ENCODE measurements at places on chromosomes 4 and X. TPM values are rescaled to one million over a fixed set of nuclear protein-coding genes. Genes with fewer than 3 reads are reported as not detected.
A peak's percentile ranks its signal among the peaks of the same experiment; 100 is the strongest.

Gene BST1
- total RNA-seq, result 0.74 TPM

- no peaks in the 10 kb centered on the region for H3K4me1 ChIP-seq
- no peak for DNase-seq
- H3K27ac ChIP-seq, result no peak overlapping the region
Observed at GRCh38 chr4:147339100-147339499, 141.8 kb upstream of the EDNRA start.

Gene RAB9B
- 0.22 TPM for total RNA-seq

DNA sequence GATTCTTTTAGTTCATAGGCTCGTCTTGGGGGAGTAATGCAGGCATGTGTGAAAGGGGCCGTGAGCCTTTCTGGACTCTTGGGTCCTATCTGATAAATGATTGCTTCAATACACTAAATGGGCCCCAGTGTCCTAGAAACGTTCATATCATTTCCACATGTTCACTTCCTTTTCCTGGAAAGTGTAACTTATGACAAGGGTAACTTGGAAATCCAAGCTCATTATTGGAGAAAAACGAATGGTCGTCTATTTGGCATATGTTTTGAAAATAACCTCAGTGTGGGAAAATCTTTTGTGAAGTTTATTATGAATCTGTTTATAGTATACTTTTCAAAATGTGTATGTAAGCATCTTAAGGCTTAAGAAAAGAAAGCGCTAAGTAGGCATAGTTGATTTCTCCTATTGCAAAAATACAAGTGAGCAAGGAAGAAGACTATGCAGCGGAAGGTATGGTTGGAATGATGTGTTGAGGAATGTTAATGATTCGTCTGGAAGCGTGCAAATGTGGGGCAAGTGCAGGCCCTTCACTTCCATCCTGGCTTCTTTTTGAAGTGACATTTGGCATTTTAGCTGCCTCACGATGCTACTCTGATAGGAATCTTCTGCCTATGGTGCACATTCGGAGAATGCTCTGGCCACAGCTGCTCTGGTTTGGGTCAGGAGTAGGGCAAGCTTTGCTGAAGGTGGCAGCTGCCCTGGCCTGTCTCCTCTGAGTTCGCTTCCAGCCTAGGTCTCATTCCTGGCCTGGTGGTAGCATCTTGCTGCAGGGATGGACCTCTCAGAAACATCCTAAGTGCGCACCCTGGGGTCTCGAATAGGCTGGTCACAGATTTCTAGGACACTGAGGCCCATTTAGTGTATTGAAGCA is 49.5 kb upstream of the STOX2 start:
- H3K27me3 ChIP-seq, result peaks cover 10% of the 10 kb centered on the region
- no peak overlapping the region for H3K27ac ChIP-seq
- no peaks in the 10 kb centered on the region for H3K36me3 ChIP-seq
- H3K4me3 ChIP-seq, result no peak overlapping the region
- DNase-seq, result no peak
- H3K4me1 ChIP-seq, result no peaks in the 10 kb centered on the region

GRCh38 chr4:174540175-174540574 is 17.9 kb upstream of the HPGD start:
- H3K4me1 ChIP-seq, result no peaks in the 10 kb centered on the region
- no peak overlapping the region for H3K27ac ChIP-seq
- no peaks in the 10 kb centered on the region for H3K36me3 ChIP-seq

GRCh38 chr4:8587469-8588195 is 4.9 kb upstream of the CPZ start:
- no peak overlapping the region for H3K27ac ChIP-seq
- peaks cover 4% of the 10 kb centered on the region for H3K27me3 ChIP-seq
- H3K36me3 ChIP-seq, result no peaks in the 10 kb centered on the region
- DNase-seq, result no peak
- no peaks in the 10 kb centered on the region for H3K4me1 ChIP-seq
- H3K4me3 ChIP-seq, result no peak overlapping the region

GRCh38 chr4:125765941-125766340 is 451.2 kb downstream of the FAT4 start:
- H3K4me1 ChIP-seq, result no peaks in the 10 kb centered on the region
- H3K27me3 ChIP-seq, result no peaks in the 10 kb centered on the region

Gene TMSB15A
- 2.1 TPM for total RNA-seq

- H3K36me3 ChIP-seq, result peaks cover 16% of the 10 kb centered on the region
- peaks cover 45% of the 10 kb centered on the region for H3K4me1 ChIP-seq
- no peak overlapping the region for H3K4me3 ChIP-seq
- no peak overlapping the region for H3K27ac ChIP-seq
Observed at GRCh38 chr4:48102303-48102702, 31.7 kb downstream of the TXK start.

Gene GPR143
- total RNA-seq, result not detected

GRCh38 chrX:20418379-20419150 is 151.9 kb upstream of the RPS6KA3 start:
- DNase-seq, result peak; percentile 17
- H3K36me3 ChIP-seq, result no peaks in the 10 kb centered on the region
- H3K4me3 ChIP-seq, result no peak overlapping the region
- no peaks in the 10 kb centered on the region for H3K27me3 ChIP-seq
- peak overlapping the region; percentile 18 for H3K27ac ChIP-seq

GRCh38 chr4:38069271-38069760 is 109.1 kb downstream of the PTTG2 start:
- H3K27me3 ChIP-seq, result no peaks in the 10 kb centered on the region
- peaks cover 17% of the 10 kb centered on the region for H3K4me1 ChIP-seq

Gene HHIP
- not detected for total RNA-seq

Gene TRIM75
- total RNA-seq, result not detected

DNA sequence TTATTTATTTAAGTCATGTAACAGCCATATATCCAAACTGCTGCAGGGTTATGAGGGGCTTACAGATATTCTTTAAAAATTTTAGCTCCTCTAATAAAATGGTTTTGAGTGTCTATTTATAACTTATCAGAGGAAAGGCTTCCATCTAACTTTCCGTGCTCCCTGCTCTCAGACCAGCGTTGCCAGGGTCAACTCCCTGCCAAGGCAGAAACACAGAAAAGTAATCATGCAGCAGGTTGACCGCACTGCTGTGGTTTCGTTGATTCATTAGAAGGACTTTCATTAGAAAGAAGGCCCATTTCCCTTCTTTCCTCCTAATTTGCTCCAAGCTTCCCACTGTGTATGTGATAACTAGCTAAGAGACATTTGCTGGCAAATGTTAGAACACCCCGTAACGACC is 33.9 kb downstream of the BCLAF3 start:
- no peak for DNase-seq
- H3K36me3 ChIP-seq, result no peaks in the 10 kb centered on the region
- H3K4me3 ChIP-seq, result no peak overlapping the region
- H3K27me3 ChIP-seq, result no peaks in the 10 kb centered on the region

Gene NDP
- not detected for total RNA-seq

Gene TLR10
- total RNA-seq, result 0.17 TPM

- peaks cover 2% of the 10 kb centered on the region for H3K27me3 ChIP-seq
- no peak overlapping the region for H3K4me3 ChIP-seq
- H3K4me1 ChIP-seq, result no peaks in the 10 kb centered on the region
- H3K36me3 ChIP-seq, result no peaks in the 10 kb centered on the region
- DNase-seq, result no peak
- H3K27ac ChIP-seq, result no peak overlapping the region
Observed at GRCh38 chrX:31353095-31353494, 281.3 kb upstream of the FTHL17 start.

DNA sequence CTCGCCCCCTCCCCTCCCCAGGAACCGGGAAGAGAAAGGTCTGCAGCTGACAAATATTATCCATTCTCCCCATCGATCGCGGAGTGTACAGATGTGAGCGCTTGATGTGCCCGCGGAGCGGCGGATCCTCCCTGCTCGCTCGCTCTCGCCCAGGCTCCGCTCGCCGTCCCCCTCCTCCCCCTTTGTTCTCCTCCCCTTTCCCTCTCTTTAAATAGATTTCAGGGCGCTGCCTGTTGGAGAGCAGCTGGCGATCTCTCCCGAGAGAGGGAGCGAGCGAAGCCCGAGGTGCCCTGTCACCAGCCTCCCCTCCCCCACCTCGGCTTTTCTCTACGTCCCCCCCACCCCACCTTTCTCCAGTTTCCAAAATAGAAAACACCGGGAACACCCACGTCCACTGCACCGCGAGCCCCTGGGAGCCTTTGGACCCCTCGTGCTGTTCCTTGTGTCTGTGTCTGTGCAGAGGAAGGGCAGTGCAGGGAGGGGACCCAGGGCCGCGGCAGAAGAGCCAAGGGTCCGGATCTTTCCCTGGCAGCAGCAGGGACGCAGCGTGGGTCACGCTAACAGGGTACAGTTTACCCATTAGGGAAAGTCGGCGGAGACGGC is 56.6 kb upstream of the BCOR start:
- H3K36me3 ChIP-seq, result peaks cover 1% of the 10 kb centered on the region
- peak; percentile 13 for DNase-seq
- H3K4me3 ChIP-seq, result peak overlapping the region; percentile 77
- no peaks in the 10 kb centered on the region for H3K27me3 ChIP-seq

DNA sequence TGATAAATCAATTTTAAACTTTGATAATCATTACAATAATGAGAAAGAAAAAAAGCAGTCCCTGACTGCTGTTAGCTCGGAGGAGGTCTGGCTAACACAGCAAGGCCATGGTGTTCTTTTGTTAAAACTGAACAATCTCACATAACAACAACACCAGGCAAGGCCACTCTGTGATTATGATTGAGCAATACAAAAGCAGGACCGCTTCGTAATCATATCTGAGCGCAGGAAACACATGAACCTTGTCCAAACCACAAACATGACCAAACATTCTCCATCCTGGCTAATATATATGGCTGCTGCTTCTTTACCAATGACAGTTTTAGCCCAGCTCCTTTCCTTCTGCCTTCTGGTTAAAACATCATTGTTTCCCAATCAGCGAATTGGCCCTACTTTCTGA is 76.8 kb upstream of the DDX53 start:
- H3K36me3 ChIP-seq, result no peaks in the 10 kb centered on the region
- H3K4me3 ChIP-seq, result no peak overlapping the region
- no peak for DNase-seq
- H3K27ac ChIP-seq, result no peak overlapping the region
- H3K27me3 ChIP-seq, result no peaks in the 10 kb centered on the region
- no peaks in the 10 kb centered on the region for H3K4me1 ChIP-seq

DNA sequence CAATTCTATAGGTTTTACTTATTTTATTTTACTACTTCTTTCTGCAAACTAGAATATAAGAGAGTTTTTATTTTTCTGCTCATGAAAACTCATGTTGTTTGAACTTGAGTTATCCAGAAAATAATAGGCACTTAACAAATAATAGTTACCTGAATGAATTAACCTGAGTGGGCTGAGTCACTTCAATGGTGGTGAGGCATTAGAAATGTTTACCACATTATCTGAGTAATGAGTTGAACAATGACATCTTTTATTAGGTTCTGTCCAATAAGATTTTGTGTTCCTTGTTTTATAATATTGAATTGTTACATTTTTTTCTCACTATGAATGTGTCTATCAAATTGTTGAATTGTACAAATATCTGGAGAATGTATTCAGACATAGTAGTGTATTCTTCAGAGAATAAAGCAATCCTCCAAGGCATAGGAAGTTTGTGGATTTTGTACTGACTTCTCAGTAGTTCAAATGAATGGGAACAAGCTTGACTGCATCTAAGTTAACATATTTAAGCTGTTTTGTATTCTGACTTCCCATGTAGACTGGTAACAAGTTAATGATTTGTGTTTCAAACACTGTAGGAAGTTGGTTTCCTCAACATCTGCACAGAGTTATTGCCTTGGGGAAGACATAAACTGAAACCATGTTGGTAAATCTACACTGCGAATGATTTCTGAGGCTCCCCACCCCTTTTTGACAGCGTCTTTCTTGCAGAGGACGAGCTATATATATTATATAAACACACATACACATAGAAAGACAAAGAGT is 1808.9 kb upstream of the TENM3 start:
- no peak overlapping the region for H3K4me3 ChIP-seq
- peaks cover 1% of the 10 kb centered on the region for H3K4me1 ChIP-seq
- no peak for DNase-seq
- H3K27ac ChIP-seq, result no peak overlapping the region
